ENCODE measurements at places on chromosomes 11 and 22.

- no peak for DNase-seq
Measured at GRCh38 chr11:67302571-67303131, 679 bp upstream of the SSH3 start.

GRCh38 chr22:36900225-36900624, 13.2 kb upstream of the CSF2RB start:
- no peak for DNase-seq

GRCh38 chr22:19168088-19168890, 10.2 kb downstream of the SLC25A1 start:
- no peak for DNase-seq

DNA sequence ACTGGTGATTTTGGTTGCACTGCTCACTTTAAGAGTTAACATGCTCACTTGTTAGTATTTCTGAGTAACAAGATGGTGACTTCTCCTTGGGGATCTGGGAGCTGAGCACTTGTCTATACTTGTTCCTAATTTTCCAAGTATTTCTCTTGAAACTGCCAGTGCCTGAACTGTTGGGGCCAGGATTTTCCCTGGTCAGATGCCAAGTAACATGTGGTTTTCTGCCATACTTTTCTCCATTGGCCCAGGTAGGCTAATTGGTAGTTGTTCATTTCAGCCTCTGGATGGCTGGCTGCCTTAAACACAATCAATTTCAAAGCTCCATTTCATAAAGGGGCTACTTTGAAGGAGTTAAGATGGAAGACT, 35.0 kb downstream of the RNF141 start:
- DNase-seq: no peak

- no peak for DNase-seq
Measured at GRCh38 chr22:28477556-28477955, 202.1 kb downstream of the TTC28 start.

DNA sequence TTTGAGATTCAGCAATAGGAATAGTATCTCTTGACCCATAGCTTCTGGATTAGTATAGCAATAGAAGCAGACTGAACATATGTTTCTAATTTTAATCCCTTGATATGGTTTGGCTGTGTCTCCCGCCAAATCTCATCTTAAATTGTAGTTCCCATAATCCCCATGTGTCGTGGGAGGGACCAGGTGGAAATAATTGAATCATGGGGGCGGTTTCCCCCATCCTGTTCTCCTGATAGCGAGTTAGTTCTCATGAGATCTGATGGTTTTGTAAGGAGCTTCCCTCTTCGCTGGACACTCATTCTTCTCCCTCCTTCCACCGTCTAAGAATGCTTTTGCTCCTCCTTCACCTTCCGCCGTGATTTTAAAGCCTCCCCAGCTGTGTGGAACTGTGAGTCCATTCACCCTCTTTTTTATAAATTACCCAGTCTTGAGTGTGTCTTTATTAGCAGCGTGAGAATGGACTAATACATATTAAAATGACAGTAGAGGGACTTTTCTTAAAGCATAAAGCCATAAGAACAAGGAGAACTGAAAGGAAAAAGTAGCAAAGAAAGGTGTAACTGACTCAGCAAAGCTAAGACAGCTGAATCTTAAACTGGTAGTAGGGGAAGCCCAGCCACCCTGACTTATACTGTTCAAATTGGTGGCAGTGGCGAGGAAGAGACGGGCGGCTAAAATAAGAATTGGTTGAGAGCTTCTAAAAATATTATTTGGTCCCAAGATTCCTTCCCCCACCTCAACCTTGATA, 20.3 kb upstream of the SLN start:
- no peak for DNase-seq

GRCh38 chr11:117979481-117980211, 6.5 kb upstream of the IL10RA start:
- no peak for DNase-seq

GRCh38 chr22:47375621-47376321, 613.3 kb downstream of the TBC1D22A start:
- DNase-seq: no peak

- peak; percentile 18 for DNase-seq
Measured at GRCh38 chr11:45665206-45665932, at the start of gene CHST1. TSS of gene CHST1 (minus strand) at chr11:45665622. CDS start at chr11:45650923, 14,699 bp downstream.

- DNase-seq: no peak
Measured at GRCh38 chr11:45906965-45907611, at the start of gene FREY1. TSS of gene FREY1 (minus strand) at chr11:45907271. CDS start at chr11:45907245, 26 bp downstream.

DNA sequence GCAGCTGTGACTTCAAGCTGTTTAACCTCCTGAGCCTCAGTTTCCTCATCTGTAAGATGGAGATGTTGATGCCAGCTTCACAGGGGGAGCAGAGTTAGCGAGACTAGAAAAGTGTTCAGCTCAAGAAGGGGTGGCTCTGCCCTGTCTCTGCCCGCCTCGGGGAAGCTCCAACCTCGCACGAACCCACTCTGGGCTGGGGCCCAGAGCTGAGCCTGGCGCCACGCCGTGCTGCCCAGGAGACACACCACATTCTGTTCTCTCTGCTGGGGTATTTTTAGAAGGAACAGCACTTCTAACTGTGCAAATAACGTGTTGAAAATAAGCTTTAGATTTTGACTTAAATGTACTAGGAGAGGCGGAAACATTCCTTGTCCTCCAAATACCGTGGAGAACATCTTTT, 74.1 kb downstream of the PHF21B start:
- no peak for DNase-seq

GRCh38 chr11:65183201-65183891, 1.6 kb downstream of the CAPN1 start:
- DNase-seq: no peak

DNA sequence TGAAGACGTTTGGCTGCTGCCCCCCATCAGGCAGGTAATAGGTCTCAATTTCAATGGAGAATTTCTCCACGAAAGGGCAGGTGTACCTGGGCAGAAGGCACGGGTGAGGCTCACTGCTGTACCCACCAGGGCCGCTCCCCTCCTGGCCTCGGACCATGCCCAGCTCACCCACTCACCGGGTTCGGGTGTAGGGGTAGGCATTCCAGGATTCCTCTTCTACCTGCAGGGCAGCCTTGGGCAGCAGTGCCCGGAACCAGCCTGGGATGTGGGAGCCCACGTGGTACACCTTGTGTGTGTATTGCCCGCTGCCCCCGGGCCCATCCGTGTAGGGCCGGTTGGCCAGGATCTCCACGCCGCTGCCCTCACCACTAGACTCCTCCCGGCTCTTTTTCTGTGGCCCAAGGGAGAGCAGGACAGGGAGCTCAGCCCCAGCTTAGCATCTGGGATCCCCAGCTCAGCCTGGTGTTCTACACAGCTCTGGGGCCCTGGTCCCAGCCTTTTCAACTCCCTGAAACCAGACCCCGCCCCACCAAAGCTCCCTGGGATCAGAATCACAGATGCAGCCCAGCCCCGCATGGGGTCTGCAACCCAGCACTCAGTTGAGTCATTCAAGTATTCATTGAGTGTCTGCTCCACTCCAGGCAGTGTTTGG, 2.7 kb downstream of the PITPNM1 start:
- DNase-seq: no peak

DNA sequence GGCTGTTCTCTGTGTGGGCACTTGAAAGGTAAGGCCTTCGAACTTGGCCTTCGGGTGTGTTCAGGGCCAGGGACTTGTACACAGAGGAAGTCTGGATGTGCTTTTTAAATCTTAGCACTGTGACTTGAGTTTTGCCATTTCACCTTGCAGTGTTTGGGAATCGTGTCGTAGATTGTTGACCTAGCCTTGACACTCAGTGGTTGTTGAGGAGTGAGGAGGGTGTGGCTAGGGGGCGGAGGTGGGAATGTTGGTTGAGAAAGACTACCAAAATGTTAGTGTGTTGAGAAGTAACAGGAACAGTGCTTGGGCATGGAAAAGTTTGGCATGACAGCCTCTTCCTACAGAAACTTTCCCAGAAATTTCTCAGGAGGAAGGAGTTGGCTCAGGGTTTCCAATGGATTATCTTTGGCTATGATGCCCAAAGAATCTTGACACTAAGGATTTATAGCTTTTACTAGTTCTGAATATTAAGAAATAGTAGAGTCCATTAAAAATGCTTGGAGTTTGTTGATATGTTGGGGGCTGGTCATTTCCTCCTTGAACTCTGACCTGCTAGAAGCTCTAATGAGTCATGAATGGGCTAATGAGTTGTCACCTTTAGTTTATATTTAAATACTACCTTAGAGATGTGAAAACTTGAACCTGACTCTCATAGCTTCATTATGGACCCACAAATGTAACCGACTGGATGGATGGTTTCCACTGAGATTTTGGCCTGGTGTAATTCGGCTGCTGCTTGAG, 40.6 kb downstream of the BARX2 start:
- DNase-seq: no peak

- no peak for DNase-seq
Measured at GRCh38 chr22:49240472-49240871, 587.2 kb downstream of the BRD1 start.

- DNase-seq: no peak
Measured at GRCh38 chr22:23579280-23579679, 810 bp downstream of the IGLL1 start.

- no peak for DNase-seq
Measured at GRCh38 chr11:96827164-96827563, 437.4 kb downstream of the JRKL start.

GRCh38 chr11:115684135-115684534, 179.9 kb upstream of the CADM1 start:
- DNase-seq: no peak

GRCh38 chr11:18490319-18490718, 34.7 kb downstream of the LDHAL6A start:
- no peak for DNase-seq

GRCh38 chr11:71542879-71543777, 5.1 kb upstream of the KRTAP5-9 start:
- DNase-seq: no peak

- DNase-seq: no peak
Measured at GRCh38 chr11:114820621-114821020, 142.3 kb downstream of the NXPE2 start.
